ENCODE measurements at places on chromosomes 3 and 15. TPM values are rescaled to one million over a fixed set of nuclear protein-coding genes. Genes with fewer than 3 reads are reported as not detected.
A peak's percentile ranks its signal among the peaks of the same experiment; 100 is the strongest.

LRRN1 gene
- total RNA-seq: 216 TPM

- no peak overlapping the region for H3K27ac ChIP-seq
- H3K4me1 ChIP-seq: no peaks in the 10 kb centered on the region
- DNase-seq: no peak
- H3K36me3 ChIP-seq: no peaks in the 10 kb centered on the region
Observed at GRCh38 chr15:23506762-23507161, 58.7 kb upstream of the MKRN3 start.

DNA sequence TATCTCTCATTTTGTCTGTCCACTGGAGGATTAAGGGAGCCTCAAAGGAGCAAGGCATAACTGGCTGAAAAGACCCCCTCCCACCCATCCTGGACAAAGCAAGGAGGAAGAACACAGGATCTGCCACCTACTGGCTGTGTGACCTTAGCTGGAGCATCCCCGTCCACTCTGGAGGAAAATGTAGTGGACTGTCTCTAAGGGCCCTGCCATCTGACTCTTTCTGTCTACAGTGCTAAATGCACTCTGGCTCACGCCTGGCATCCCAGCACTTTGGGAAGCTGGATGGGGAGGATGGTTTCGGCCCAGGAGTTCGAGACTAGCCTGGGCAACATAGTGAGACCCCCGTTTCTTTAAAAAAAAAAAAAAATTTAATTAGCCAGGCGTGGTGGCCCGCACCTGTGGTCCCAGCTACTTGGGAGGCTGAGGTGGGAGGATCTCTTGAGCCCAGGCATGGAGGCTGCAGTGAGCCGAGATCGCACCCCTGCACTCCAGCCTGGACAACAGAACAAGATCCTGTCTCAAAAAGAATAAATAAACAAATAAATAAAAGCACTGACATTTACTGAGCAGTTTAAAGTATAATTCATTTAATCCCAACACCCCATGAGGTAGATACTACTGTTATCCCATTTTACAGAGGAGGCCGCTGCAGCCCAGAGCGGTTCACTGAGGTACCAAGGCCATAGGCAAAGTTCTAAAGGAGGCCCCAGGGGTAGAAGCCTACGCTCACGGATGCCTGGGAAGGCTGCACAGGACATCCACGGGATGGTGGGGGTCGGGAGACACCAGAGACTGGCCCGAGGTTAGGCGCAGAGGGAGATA is 1.1 kb downstream of the TBC1D2B start:
- H3K27ac ChIP-seq: no peak overlapping the region
- no peaks in the 10 kb centered on the region for H3K4me1 ChIP-seq
- DNase-seq: no peak
- peak overlapping the region; percentile 83 for H3K4me3 ChIP-seq

SPINT1 gene
- 140 TPM for total RNA-seq

DNA sequence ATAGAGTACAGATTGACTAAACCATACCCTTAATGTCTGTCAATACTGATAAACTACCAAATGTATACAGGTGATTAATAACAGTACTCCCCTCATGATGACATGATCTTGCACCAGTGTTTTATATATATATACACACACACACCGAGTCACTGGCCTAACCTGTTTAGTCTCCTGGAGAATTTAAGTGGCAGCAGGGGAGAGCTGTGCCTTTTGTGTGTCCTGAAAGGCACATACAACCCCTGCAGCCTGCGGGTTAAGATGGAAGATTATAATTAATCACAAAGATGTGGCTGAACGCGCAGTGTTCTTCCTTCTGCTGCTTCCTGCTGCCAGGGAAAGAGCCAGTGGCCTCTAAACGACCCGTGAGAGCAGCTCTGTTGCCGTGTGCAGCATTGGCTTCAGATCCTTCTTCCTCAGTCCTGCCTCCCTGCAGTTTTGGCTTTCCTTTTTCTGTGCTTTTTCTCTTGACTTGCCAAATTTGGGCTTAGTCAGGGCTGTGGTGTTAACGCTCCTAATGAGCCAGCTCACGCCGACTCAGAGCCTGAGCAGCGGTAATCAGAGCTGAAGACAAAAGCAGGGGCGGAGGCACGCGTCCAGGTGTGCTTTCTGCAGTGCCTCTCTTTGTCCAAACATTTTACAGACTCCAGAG is 42.5 kb upstream of the UBE3A start:
- peaks cover 30% of the 10 kb centered on the region for H3K27me3 ChIP-seq
- H3K4me3 ChIP-seq: peak overlapping the region; percentile 61
- H3K36me3 ChIP-seq: no peaks in the 10 kb centered on the region
- peak; percentile 86 for DNase-seq
- H3K4me1 ChIP-seq: peaks cover 4% of the 10 kb centered on the region

- H3K27me3 ChIP-seq: no peaks in the 10 kb centered on the region
- H3K36me3 ChIP-seq: no peaks in the 10 kb centered on the region
- H3K4me1 ChIP-seq: no peaks in the 10 kb centered on the region
- no peak for DNase-seq
- no peak overlapping the region for H3K27ac ChIP-seq
Observed at GRCh38 chr15:55267401-55268175, 22.0 kb downstream of the RAB27A start.

GRCh38 chr15:36960179-36960946 is 140.0 kb downstream of the MEIS2 start:
- peaks cover 5% of the 10 kb centered on the region for H3K4me1 ChIP-seq
- H3K27me3 ChIP-seq: peaks cover 19% of the 10 kb centered on the region
- H3K36me3 ChIP-seq: no peaks in the 10 kb centered on the region
- H3K4me3 ChIP-seq: no peak overlapping the region
- DNase-seq: no peak
